ENCODE measurements at places on chromosomes 5 and 9.

- peaks cover 3% of the 10 kb centered on the region for H3K4me1 ChIP-seq
- peak; percentile 30 for DNase-seq
These were observed 10.6 kb downstream of the MYOZ3 start for GRCh38 chr5:150671509-150672236.

DNA sequence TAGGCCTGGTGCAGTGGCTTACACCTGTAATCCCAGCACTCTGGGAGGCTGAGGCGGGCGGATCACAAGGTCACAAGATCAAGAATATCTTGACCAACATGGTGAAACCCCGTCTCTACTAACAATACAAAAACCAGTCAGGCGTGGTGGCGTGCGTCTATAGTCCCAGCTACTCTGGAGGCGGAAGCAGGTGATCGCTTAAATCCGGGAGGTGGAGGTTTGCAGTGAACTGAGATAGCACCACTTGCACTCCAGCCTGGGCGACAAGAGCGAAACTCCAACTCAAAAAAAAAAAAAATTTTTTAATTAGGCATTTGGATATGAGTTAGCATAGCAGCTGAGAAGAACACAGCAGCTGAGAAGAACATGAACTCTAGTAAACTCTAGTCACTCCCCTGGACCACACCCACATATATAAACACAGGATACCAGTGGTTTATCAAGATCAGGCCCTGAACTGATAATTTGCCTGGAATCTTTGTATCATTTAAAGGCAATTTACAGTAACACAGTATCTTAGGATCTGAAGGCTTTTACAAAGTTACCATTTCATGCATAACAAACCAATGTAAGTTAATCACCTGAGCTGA, 4.6 kb upstream of the UGCG start:
- peak; percentile 13 for DNase-seq
- no peak overlapping the region for H3K27ac ChIP-seq
- no peak overlapping the region for H3K4me3 ChIP-seq
- H3K27me3 ChIP-seq: no peaks in the 10 kb centered on the region

DNA sequence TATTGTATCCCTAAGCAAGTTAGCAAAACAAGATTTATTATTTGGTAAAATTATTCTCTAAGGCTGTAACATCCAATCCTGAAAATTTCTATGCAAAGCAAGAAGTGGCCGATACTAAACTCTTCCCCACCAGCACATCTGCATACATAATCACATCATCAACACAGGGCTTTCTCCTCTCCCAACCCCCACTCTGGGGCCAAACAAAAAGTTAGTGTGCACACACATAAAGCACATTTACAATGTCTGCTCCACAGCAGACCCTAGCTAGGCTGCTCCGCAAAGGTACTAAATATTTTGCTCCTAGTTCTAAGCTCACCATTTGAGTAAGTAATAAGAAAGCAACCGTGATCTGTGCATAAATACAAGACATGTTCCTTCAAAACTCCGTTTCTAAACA, 3.6 kb downstream of the RNF130 start:
- H3K4me1 ChIP-seq: peaks cover 32% of the 10 kb centered on the region
- H3K27me3 ChIP-seq: no peaks in the 10 kb centered on the region
- H3K36me3 ChIP-seq: peaks cover 1% of the 10 kb centered on the region
- no peak for DNase-seq
- no peak overlapping the region for H3K27ac ChIP-seq

GRCh38 chr5:14914623-14915260, 43.2 kb upstream of the ANKH start:
- no peak for DNase-seq
- H3K27ac ChIP-seq: peak overlapping the region; percentile 46

DNA sequence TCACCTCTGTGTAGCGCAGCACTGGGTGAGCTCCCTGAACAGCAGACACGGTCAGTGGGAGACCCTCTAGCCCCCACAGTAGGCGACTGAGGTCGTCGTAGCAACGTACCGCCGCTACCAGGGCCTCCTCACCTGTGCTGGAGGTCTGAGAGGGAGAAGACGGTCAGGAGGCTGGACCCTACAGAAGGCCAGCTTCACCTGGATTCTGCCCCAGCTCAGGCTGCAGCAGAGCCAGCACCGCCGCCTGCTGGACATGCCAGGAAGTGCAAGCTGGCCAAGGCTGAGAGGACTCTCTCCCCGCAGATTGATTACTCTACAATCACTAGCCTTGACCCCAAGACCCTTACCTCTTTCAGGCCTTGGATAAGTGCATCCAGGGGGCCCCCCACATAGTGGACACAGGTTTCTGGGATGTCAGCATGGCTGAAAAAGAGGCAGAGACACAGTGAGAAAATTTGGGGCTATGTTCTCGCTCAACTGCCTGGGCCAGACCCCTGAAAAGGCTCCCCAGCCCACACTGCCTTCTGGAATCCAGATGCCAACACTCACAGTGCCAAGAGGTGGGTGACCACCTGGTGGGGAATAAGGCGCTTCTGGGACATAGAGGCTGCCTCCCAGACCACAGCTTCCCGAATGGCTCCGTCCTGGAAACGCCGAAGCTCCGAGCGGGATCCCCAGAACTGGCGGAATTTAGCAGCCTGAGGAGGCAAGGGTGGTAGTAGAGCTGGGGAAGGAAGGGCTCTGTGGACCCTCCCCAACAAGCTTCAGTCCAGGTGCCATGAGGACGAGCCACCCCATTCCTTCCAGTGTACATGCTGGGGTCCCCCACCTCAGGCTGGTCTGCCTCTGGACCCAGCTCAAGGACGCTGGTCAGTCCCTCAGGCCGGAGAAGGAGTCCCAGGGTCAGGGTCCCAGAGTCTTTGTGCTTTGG, 6.9 kb downstream of the NOL6 start:
- no peaks in the 10 kb centered on the region for H3K27me3 ChIP-seq
- H3K4me3 ChIP-seq: no peak overlapping the region
- H3K4me1 ChIP-seq: peaks cover 10% of the 10 kb centered on the region
- peak; percentile 82 for DNase-seq

DNA sequence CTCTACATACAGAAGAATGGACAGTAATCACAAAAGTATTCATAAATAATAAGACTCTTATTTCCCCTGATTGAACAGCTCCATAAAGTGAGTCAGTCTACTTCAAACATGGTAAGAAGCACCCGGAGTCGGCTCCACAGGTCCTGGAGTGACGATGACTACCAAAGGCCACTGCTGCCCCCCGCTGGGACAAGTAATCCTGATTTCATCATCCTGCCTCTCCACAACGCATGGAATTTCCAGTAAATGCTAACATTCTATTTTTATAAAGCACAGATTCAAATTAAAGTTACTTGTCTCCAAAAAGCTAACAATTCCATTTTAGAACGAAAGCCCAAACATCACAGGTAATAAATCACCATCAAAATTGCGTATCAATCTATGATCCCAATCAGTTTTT, 16.2 kb downstream of the ATPSCKMT start:
- H3K27me3 ChIP-seq: no peaks in the 10 kb centered on the region
- no peak overlapping the region for H3K4me3 ChIP-seq
- no peak for DNase-seq
- H3K27ac ChIP-seq: no peak overlapping the region
- H3K4me1 ChIP-seq: no peaks in the 10 kb centered on the region

DNA sequence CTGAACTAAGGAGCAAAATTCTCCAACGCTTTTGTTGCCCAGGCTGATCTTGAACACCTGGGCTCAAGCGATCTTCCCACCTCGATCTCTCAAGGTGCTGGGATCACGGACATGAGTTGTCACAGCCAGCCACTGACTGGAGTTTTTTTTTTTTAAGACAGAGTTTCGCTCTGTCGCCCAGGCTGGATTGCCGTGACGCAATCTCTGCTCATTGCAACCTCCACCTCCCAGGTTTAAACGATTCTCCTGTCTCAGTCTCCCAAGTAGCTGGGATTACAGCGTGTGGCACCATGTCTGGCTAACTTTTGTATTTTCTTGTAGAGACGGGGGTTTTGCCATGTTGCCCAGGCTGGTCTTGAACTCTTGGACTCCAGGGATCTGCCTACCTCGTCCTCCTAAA, 58.2 kb downstream of the EHMT1 start:
- no peak overlapping the region for H3K4me3 ChIP-seq
- H3K4me1 ChIP-seq: peaks cover 46% of the 10 kb centered on the region
- peaks cover 8% of the 10 kb centered on the region for H3K36me3 ChIP-seq
- no peaks in the 10 kb centered on the region for H3K27me3 ChIP-seq
- H3K27ac ChIP-seq: no peak overlapping the region
- no peak for DNase-seq

DNA sequence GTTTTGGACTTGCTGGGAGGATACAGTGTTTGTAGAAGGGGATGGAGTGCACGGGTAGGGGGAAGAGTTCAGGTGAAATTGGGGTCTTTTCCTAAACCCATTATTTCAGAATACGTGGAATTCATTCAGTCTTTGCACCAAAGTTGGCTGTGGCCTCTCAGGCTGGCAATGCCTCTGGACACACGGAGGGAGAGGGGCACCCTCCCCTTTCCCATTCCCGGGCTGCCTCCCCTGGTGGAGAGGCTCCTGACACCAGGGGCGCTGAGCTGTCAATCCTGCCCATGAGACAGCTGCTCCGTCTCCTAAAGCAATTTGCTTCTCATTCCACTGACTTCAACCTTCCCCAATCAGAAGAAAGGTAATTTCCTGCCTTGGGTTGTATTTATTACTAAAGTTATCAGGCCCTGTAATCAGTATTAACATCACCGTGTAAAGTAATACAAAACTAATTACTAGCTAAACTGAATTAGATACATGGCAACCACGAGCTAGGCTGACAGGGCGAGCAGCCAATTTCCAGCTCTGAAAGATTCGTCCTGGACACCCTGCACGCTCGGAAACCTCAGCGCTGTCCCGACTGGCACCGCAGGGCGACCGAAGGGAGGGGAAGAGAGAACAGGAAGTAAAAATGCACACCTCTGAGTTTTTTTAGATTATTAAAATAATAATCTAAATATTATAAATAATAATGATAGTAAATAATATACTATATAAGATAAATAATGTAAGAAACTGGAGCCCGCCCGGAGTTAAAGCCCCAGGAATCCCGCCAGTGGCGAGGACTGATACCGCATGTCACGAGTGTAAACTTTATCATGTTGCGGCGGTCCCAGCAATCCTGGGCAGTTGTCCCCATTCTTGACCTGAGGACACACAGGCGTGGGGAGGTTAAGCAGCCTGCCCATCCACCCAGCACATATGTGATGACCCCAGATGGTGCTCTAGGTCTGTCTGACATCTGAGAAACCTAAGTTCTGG, 6.9 kb upstream of the OLFM1 start:
- H3K4me1 ChIP-seq: no peaks in the 10 kb centered on the region
- no peaks in the 10 kb centered on the region for H3K36me3 ChIP-seq
- H3K4me3 ChIP-seq: no peak overlapping the region
- no peak overlapping the region for H3K27ac ChIP-seq

DNA sequence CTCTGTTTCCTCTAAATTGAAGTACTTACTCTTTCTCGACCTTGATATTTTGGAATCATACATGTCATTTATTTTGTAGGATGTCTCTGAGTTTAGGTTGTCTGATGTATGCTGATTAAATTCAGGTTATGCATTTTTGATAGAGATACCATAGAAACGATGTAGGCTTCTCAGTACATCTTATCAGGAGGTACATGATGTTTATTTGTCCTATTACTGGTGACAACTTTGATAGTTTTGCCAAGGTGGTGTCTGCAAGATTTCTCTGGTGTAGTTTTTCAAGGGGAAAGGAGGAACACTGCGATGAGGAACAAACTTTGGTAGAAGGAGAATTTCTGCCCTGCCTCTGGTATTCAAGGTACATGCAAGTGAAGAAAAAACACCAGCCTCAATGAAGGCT, 29.9 kb downstream of the SUB1 start:
- H3K36me3 ChIP-seq: no peaks in the 10 kb centered on the region
- no peak for DNase-seq
- H3K4me1 ChIP-seq: peaks cover 2% of the 10 kb centered on the region
- no peaks in the 10 kb centered on the region for H3K27me3 ChIP-seq
- H3K4me3 ChIP-seq: no peak overlapping the region
- H3K27ac ChIP-seq: no peak overlapping the region

- H3K4me1 ChIP-seq: no peaks in the 10 kb centered on the region
- H3K36me3 ChIP-seq: no peaks in the 10 kb centered on the region
- H3K4me3 ChIP-seq: no peak overlapping the region
- no peak for DNase-seq
- H3K27me3 ChIP-seq: peaks cover 34% of the 10 kb centered on the region
These were observed 32.5 kb upstream of the ALDOB start for GRCh38 chr9:101468116-101468515.

DNA sequence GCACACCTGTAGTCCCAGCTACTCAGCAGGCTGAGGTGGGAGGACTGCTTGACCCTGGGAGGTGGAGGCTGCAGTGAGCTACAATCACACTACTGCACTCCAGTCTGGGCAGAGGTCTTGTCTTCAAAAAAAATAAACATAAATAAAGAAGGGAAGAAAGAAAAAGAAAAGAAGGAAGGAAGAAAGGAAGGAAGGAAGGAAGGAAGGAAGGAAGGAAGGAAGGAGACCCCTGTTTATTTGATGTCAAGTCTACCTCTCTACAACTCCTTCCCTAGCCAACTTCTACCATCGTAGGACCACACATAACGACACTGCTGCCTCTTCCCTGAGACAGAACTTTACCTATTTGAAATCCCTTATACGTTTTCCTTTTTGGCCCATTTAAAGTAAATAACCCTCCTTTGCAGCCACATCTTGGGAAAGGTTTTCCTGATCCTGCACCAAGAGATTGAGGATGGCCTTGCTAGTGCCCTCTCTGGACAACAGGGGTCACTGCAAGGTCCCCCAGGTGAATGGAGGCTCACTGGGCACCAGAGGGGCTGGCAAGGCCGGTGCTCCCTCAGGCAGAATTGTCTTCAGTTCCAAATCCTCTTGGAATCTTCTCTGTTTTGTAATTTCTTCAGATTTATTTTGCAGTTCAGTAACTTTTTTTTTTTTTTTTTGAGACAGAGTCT, 10.5 kb downstream of the RPS14 start:
- no peak overlapping the region for H3K27ac ChIP-seq
- H3K27me3 ChIP-seq: no peaks in the 10 kb centered on the region
- peaks cover 10% of the 10 kb centered on the region for H3K4me1 ChIP-seq
- no peak for DNase-seq
- peaks cover 9% of the 10 kb centered on the region for H3K36me3 ChIP-seq
- H3K4me3 ChIP-seq: no peak overlapping the region

DNA sequence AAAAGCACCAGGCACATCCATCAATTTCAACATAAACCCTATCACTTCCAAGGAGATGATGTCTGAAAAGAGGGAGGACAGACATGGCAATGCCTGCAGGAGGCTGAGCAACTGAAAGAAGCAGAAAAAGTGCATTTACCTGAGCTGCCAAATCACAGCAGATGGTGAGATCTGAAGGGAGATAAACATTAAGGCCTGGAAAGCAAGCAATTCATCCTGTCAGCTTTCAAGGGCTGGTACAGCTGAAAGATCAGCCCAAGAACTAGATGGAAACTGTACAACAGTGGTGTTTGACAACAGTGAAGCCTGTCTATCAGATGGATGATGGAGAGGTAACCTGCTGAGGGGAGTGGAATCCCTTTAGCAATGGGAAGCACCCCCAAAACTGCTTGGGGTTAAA, 433.2 kb upstream of the ZNF608 start:
- H3K36me3 ChIP-seq: no peaks in the 10 kb centered on the region
- H3K27me3 ChIP-seq: no peaks in the 10 kb centered on the region
- DNase-seq: no peak
- H3K27ac ChIP-seq: no peak overlapping the region
- no peak overlapping the region for H3K4me3 ChIP-seq

- peak; percentile 54 for DNase-seq
- H3K27me3 ChIP-seq: no peaks in the 10 kb centered on the region
- H3K4me3 ChIP-seq: peak overlapping the region; percentile 89
- peaks cover 44% of the 10 kb centered on the region for H3K4me1 ChIP-seq
- H3K27ac ChIP-seq: peak overlapping the region; percentile 100
- peaks cover 36% of the 10 kb centered on the region for H3K36me3 ChIP-seq
These were observed 621 bp downstream of the AK6 start for GRCh38 chr5:69368458-69369339.
